NCI-H146 (cell line): ENCODE measurements at places on chromosomes 5 and 9.

DNA sequence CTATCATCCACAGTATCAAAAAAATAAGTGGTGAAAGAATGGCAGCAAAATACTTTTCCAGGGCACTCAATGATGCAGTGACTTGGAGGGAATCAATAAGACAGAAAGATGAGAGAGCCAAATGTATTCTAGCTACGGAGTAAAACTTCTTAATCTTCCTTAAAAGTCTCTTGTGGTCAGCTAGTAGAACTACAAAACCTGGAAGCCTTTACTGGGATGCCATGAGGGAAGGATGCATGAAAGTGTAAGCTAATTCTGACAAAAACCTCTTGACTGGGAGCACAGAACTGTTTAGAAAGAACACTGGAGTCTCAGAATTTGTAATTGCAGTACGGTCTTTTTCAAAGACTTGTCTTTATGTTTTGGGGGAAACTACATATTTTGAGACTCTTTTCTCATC is 432.8 kb upstream of the PTPRD start:
- no peak for DNase-seq

- no peak for DNase-seq
Measured at GRCh38 chr5:73129143-73129542, 8.8 kb downstream of the TMEM171 start.

DNA sequence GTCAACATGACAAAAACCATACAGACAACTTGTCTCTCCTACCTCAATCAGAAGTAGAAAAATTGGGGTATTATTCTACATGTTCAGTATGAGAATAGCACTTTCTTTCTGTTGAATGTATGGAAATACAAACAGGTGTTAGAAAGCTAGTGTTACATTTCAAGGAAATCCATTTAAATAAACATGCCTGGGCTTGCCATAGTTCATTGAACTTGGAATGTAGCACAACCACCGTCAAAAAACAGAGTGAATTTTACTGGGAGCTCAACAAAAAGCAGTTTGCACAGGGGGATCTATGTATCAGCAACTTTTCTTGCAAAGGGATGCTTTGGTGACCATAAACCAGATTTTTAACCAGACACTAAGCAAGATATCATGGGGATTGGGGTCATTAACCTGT is 307.9 kb upstream of the SMARCA2 start:
- DNase-seq: no peak

DNA sequence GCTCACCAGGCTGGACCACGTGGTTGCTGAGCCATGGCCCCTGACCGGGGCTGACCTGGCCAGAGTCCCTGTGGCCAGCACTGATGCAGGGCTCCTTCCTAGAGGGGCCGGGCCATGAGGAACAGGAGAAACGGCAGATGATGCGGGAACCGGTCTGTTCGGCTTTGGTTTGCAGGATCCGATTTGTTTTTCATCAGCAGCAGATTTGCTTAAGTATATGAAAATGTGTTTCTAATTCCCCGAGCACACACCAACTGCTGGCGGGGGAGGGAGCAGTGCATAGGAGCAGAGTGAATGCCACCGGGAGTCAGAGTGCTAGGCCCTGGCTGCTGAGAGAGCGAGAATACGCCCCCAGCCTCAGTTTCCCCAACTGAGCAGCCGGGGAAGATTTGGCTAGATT is 13.6 kb downstream of the NTNG2 start:
- no peak for DNase-seq

DNA sequence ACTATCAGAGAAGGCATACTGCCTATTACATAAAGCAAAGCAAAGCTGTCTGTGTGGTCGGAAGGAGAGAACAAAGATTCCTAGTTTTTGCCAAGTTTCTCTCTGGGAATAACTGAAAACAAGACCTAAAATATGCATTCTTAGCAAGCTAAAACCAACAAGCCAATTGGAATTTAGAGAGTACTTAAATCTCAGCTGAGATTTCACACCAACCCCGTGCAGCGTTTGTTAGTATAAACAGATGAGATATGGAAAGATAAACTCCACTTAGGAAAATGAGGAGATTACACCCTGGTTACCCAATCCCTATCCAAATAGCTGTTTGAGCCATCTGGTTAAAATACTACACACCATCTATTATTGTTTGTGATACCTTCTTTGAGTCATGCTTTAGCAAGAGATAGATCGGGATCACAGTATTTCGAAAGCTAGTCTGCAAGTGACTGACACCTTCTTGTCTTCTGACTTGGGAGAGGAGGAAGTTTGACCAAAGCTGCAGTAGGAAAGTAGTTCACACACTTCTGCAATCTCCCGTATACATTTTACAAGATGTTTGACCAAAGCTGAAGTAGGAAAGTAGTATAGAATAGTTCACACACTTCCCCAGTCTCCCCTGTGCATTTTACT is 18.2 kb downstream of the FAF2 start:
- no peak for DNase-seq

DNA sequence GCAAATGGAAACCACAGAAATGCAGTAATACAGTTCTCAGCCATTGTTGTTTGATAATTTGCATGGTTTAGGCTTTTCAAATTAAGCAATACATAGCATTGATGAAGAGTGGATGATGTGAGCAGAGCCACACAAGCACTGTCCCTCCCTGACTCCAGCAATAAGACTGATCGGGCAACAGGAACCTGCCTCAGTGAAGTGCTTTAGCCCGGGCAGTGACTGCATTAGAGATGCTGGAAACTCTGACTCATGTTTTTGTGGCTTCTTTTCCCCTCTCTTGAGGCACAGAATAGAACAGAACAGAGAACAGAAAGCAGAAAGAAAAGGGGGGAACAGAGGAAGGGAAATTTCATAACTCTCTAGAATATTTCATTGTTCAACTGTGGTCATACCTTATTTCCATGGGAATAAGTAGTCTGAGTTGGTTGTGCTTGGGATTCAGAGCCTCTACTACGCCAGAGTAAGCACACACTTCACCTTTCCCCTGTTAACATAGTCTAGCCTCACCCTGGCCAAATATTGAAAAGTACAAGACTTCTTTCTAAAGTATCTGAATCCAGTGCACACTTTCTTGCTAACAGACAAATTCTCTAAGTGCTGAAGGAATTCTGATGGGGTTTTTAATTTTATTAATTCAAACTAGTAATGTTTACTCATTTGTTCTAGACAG is 164.8 kb upstream of the VCAN start:
- no peak for DNase-seq

GRCh38 chr5:169085212-169085611 is 215.7 kb downstream of the SLIT3 start:
- no peak for DNase-seq

DNA sequence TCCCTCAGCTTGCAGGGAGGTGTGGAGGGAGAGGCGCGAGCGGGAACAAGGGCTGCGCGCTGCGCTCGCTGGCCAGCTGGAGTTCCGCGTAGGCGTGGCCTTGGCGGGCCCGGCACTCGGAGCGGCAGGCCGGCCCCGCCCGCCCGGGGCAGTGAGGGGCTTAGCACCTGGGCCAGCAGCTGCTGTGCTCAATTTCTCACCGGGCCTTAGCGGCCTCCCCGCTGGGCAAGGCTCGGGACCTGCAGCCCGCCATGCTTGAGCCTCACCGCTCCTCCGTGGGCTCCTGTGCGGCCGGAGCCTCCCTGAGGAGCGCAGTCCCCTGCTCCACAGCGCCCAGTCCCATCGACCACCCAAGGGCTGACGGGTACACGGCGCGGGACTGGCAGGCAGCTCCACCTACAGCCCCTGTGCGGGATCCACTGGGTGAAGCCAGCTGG is 1516.4 kb downstream of the EFNA5 start:
- no peak for DNase-seq

- DNase-seq: no peak
Measured at GRCh38 chr9:119986205-119986604, 593.8 kb downstream of the CDK5RAP2 start.

- DNase-seq: no peak
Measured at GRCh38 chr5:92092239-92092638, 709.1 kb upstream of the ARRDC3 start.

DNA sequence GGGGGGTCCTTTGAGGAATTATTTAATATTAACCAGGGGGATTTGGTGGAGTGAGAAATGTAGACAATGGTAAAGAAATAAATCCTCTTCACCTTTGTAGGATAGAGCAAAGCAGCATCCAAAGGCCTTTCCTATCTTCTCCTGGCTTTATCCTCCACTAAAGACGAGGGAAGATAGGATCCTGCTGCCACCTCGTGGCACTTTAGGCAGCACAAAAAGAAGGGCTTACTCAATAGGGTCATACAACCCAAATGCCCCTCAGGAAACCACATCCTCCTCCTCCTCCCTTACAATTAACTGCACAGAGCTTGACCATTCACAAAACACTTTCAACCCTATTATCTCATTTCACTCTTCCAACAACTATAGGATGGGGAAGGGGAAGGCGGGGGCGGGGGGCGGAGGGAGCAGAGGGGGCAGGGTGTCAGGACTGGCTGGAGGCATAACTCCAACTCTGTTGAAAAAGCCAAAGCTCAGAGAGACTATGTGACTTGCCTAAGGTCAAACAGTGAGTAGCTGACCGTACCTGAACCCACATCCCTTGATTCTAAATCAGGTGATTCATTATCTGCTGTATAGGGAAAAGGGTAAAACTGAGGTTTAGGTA is 45.4 kb upstream of the MYOT start:
- peak; percentile 14 for DNase-seq

- no peak for DNase-seq
Measured at GRCh38 chr5:143953851-143954250, 141.9 kb downstream of the HMHB1 start.

- no peak for DNase-seq
Measured at GRCh38 chr5:171415115-171415730, 4.2 kb upstream of the FGF18 start.

GRCh38 chr9:12819436-12820185 is 44.8 kb downstream of the LURAP1L start:
- DNase-seq: no peak

- DNase-seq: no peak
Measured at GRCh38 chr5:164708831-164709230, 1203.4 kb downstream of the MAT2B start.

- no peak for DNase-seq
Measured at GRCh38 chr5:139903795-139904565, 108.4 kb downstream of the PSD2 start.

- no peak for DNase-seq
Measured at GRCh38 chr5:2985718-2986117, 234.2 kb upstream of the IRX2 start.

GRCh38 chr9:112086627-112087026 is 88.5 kb downstream of the SUSD1 start:
- DNase-seq: no peak

- no peak for DNase-seq
Measured at GRCh38 chr5:132256086-132256782, 1.3 kb upstream of the PDLIM4 start.

- peak; percentile 31 for DNase-seq
Measured at GRCh38 chr9:135973277-135974219, 12.4 kb upstream of the UBAC1 start.

GRCh38 chr9:33167972-33168461 is 881 bp upstream of the B4GALT1 start:
- DNase-seq: no peak

DNA sequence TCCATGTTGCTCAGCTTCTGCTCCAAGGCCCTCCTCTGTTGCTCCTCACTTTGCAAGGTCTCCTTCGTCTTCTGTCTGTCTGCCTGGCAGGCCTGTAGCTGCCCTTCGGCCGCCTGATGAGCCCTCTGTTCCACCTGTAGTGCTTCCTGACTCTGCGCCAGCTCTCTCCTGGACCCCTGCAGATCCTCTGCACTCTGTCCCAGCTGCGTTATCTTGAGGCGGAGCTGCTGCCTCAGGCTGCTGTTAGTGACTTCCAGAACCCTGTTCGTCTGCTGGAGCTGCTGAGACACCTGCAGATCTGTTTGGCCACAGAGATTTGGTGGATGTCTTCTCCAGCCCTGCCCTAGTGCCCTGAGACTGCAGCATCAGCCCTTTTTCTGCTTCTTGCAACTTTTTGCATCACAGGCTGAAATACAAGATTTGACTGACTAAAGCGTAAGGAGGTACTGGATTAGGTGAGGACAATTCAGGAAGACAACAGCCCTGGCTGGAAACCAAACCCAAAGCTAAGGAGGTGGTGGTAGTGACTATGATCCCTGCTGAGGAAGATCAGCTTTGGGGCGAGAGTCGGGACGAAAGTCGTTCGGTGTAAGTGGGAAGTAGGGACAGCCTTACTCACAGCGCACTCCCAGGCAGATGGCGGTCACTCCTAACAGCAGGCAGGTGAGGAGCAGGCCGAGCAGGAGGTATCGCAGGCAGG is 2.1 kb downstream of the CD72 start:
- peak; percentile 79 for DNase-seq

GRCh38 chr5:16137177-16137576 is 42.4 kb downstream of the MARCHF11 start:
- no peak for DNase-seq

DNA sequence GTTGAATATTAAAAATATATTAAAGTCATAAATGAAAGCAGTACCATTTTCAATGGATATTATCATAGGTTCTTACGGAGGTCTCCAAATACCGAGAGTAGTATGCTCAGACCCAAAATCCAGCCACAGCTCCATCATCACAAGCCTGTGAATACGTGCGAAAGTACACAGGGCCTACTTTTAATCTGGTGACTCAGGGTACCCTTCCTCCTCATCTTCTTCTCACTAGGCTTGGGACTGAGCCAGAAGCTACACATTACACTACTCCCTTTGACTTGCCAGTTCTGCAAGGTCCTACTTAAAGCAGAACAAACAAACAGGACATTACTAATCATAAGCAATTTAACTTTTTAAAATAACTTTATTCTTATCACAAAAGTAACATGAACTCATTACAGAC is 7.6 kb upstream of the RIC1 start:
- DNase-seq: no peak

- DNase-seq: no peak
Measured at GRCh38 chr9:121944711-121945191, 148.4 kb downstream of the TTLL11 start.

- no peak for DNase-seq
Measured at GRCh38 chr9:130354806-130355205, 89.2 kb downstream of the HMCN2 start.

DNA sequence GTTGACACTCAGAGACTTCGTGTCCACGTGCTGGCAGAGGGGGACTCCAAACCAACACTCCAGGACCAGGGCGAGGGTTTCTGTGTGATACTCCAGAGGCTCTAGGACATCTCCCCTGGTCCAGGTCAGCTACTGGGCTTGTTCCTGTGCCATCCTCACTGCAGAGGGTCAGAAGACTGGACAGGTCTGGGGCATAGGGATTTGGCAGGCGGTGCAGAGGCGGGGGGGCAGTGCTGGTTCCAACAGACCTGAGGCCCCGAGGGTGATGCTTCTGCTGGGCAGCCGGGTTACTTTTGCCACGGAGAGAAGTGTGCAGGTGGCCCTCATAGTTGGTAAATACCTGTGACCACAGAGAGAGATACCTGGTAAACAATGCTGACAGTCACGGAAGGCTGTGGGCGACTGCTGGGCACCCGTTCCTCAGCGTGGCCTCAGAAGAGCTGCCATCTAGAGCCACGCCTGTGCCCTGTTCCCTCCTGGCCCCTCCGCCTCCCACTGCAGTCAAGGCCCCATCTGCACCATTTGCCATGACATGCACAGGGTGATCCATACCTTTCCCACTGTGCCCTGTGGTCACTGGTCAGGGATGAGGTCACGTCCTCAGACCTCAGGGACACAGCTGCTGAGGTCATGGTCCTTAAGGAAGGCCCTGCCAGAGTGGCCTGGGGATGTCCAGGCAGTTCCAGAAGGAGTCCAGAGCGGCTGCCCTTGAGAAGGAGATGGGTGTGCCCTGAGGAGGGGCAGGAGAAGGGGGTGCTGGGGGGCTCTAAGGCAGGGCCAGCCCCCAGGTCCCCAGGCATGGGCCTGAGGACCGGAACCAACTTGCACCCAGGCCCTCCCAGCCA is 30.0 kb downstream of the TRIP13 start:
- no peak for DNase-seq

GRCh38 chr5:65478336-65478735 is 3.4 kb downstream of the ADAMTS6 start:
- no peak for DNase-seq
